Articular chondrocyte of knee joint (primary cell): ENCODE measurements at places on chromosomes 3 and 15. TPM values are rescaled to one million over a fixed set of nuclear protein-coding genes. Genes with fewer than 3 reads are reported as not detected.

The IGSF10 gene
- total RNA-seq = 6.9 and 7.2 TPM in 2 replicates

The TAGLN3 gene
- total RNA-seq = not detected in 2 replicates

The PRSS50 gene
- under 0.01 TPM in 1 of 2 replicates, not detected in the other for total RNA-seq

The BTBD1 gene
- total RNA-seq = 95.6 and 116 TPM in 2 replicates

The PPP1R14D gene
- not detected in 2 replicates for total RNA-seq

The FILIP1L gene
- 7.8 and 13.0 TPM in 2 replicates for total RNA-seq

The TGM5 gene
- total RNA-seq = 0.22 and 0.78 TPM in 2 replicates

The TNFAIP8L3 gene
- 3.0 and 5.9 TPM in 2 replicates for total RNA-seq

The RLBP1 gene
- not detected in 2 replicates for total RNA-seq

The CLRN1 gene
- total RNA-seq = not detected in 2 replicates

The ADIPOQ gene
- under 0.01 TPM in 1 of 2 replicates, not detected in the other for total RNA-seq

The SERPINI2 gene
- not detected in 2 replicates for total RNA-seq

The TTC23 gene
- 26.9 and 32.6 TPM in 2 replicates for total RNA-seq

The ATP8B4 gene
- total RNA-seq = 6.7 and 9.8 TPM in 2 replicates

The RAB6B gene
- 0.65 and 0.78 TPM in 2 replicates for total RNA-seq

The DOCK3 gene
- 0.26 and 0.32 TPM in 2 replicates for total RNA-seq

The CCDC33 gene
- not detected in 2 replicates for total RNA-seq

The ARHGAP11A gene
- 17.1 and 23.5 TPM in 2 replicates for total RNA-seq

The GOLGA8N gene
- 5.7 and 6.5 TPM in 2 replicates for total RNA-seq

The FANCD2OS gene
- not detected in 2 replicates for total RNA-seq

The FAM107A gene
- 0.11 and 0.13 TPM in 2 replicates for total RNA-seq
